WTC11 (cell line): ENCODE measurements at places on chromosomes 11 and 22. TPM values are rescaled to one million over a fixed set of nuclear protein-coding genes. Genes with fewer than 3 reads are reported as not detected.

The TRPC6 gene
- 0.23 to 1.3 TPM (median 0.46 TPM) in 3 replicates for total RNA-seq

The OR4D5 gene
- total RNA-seq: not detected in 3 replicates

The CHEK1 gene
- 99.9 to 111 TPM (median 101 TPM) in 3 replicates for total RNA-seq

The OR8I2 gene
- not detected in 3 replicates for total RNA-seq

The TOMM22 gene
- 131 to 146 TPM (median 135 TPM) in 3 replicates for total RNA-seq

The OR51E2 gene
- total RNA-seq: not detected in 3 replicates

- H3K27me3 ChIP-seq: no peaks in the 10 kb centered on the region; the same call in 1 of the 2 replicates
- no peak overlapping the region for H3K4me3 ChIP-seq
- peak overlapping the region; percentile 28 for H3K27ac ChIP-seq
- no peaks in the 10 kb centered on the region for H3K36me3 ChIP-seq
- peaks cover 27% of the 10 kb centered on the region for H3K4me1 ChIP-seq
- DNase-seq: no peak
Measured at GRCh38 chr11:121688860-121689614, 236.3 kb upstream of the SORL1-AS1 start.

GRCh38 chr11:128942272-128942612 lies 429 bp downstream of the TP53AIP1 start:
- H3K36me3 ChIP-seq: no peaks in the 10 kb centered on the region
- peaks cover 38% of the 10 kb centered on the region for H3K27me3 ChIP-seq
- DNase-seq: no peak

- H3K4me3 ChIP-seq: no peak overlapping the region
- peaks cover 6% of the 10 kb centered on the region for H3K36me3 ChIP-seq
- H3K27ac ChIP-seq: no peak overlapping the region
- H3K4me1 ChIP-seq: peaks cover 9% of the 10 kb centered on the region
- H3K27me3 ChIP-seq: peaks cover 42% of the 10 kb centered on the region
Measured at GRCh38 chr11:124174001-124174583, 9.1 kb upstream of the OR10D3 start.

- no peaks in the 10 kb centered on the region for H3K36me3 ChIP-seq
- no peaks in the 10 kb centered on the region for H3K27me3 ChIP-seq
- H3K4me1 ChIP-seq: peaks cover 24% of the 10 kb centered on the region
- no peak overlapping the region for H3K27ac ChIP-seq
- H3K4me3 ChIP-seq: no peak overlapping the region
Measured at GRCh38 chr11:31233425-31233824, 136.1 kb downstream of the DCDC1 start.

GRCh38 chr11:33835143-33835878 lies 56.6 kb downstream of the LMO2 start:
- no peak overlapping the region for H3K27ac ChIP-seq
- no peak for DNase-seq
- peaks cover 3% of the 10 kb centered on the region; the same call in 1 of the 2 replicates for H3K27me3 ChIP-seq
- H3K4me1 ChIP-seq: no peaks in the 10 kb centered on the region
- H3K4me3 ChIP-seq: no peak overlapping the region
- no peaks in the 10 kb centered on the region for H3K36me3 ChIP-seq

- no peak overlapping the region for H3K27ac ChIP-seq
- no peak overlapping the region for H3K4me3 ChIP-seq
- no peaks in the 10 kb centered on the region; the same call in 1 of the 2 replicates for H3K27me3 ChIP-seq
- H3K4me1 ChIP-seq: no peaks in the 10 kb centered on the region
Measured at GRCh38 chr22:37139762-37140161, 10.0 kb downstream of the IL2RB start.

DNA sequence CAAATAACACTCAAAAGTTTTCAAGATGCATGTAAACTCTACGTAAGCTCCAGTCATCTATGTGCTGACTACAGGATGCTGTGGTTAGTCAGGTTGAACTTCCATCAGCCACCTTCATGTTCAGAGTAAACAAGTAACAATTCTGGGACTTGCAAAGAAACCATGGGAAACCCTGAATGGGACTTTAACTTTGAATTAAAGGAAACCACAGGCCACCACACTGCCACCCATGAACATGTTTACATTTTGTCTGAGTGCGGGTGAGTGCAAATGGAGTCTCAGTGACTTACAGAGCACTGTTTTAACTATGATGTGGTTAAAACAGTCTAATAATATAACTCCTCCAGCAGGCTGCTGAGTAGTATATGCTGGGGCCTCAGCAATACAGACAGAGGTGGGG lies 12.9 kb upstream of the SYTL2 start:
- DNase-seq: no peak
- no peak overlapping the region for H3K27ac ChIP-seq
- H3K4me1 ChIP-seq: no peaks in the 10 kb centered on the region

DNA sequence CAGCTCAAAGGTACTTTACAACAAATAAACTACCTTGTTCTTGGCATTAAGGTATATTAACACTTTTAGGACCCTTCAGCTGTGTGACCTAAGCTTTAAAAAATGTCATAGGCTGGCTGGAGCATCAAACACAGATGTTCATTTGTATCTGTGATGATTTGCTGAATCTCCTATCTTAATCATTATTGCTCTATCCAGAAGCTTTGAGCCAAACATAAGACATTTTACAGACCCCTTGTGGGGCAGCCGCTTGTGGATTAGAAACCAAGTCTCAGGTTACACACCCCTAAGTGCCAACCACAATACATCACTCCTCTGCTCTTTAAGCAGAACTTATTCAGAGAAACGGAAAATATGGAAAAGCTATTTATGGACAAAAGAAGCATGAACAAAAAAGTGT lies 394.2 kb upstream of the CCDC90B start:
- H3K27me3 ChIP-seq: no peaks in the 10 kb centered on the region
- no peak overlapping the region for H3K4me3 ChIP-seq
- DNase-seq: no peak
- H3K27ac ChIP-seq: no peak overlapping the region
- H3K36me3 ChIP-seq: no peaks in the 10 kb centered on the region

DNA sequence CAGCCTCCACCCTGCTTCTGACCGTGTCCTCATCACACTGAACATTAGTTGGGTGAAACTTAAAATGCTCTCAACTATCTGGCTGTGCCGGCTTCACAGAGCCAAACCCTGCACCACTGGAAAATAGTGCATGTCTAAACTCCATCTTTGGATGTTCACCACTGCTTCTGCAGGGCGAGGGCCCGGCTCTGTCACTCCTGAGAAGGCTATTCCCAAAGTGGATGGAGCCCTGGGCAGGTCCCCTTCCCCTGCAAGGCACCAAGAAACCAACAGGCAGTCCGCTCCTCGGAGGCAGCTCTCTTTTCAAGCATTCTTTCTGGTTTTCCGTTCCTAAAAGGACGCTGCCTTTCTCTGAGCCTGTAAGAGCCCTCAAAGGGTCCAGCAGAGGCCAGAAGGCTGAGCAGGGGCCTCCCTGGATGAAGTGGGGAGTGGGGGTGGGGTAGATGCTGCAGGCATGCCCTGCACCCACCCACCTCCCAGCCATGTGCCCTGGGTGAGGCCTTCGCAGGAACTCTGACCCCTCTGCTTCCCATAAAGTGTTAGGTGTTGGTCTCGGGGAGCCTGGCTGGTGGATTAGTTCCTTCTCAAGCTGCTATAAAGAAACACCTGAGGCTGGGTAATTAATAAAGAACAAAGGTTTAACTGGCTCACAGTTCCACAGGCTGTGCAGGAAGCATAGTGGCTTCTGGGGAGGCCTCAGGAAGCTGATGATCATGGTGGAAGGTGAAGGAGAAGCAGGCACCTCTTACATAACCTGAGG lies 23.3 kb downstream of the LINC01488 start:
- H3K4me3 ChIP-seq: no peak overlapping the region
- H3K27ac ChIP-seq: no peak overlapping the region; the same call in 1 of the 2 replicates
- H3K4me1 ChIP-seq: no peaks in the 10 kb centered on the region
- no peaks in the 10 kb centered on the region for H3K36me3 ChIP-seq
- DNase-seq: no peak

DNA sequence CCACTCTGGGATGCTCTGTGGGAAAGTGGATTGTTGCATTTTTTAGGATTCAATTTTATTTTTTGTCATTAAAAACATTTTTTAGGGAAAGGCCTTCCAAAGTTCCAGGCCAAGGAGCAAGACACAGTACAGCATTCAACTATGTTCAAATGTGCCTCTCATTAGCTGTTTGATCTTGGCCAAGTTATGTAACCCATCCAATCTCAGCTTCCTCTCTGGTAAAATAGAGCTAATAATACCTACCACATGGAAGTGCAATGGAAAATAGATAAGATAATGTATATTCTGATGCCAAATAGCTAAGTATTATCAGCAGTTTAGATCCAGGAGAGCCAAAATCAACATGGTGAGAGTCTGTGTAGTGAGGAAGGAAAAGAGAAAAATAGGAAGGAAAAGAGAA lies 220.3 kb upstream of the SESN3 start:
- H3K27ac ChIP-seq: no peak overlapping the region
- H3K36me3 ChIP-seq: no peaks in the 10 kb centered on the region
- H3K4me3 ChIP-seq: no peak overlapping the region
- DNase-seq: no peak
- H3K4me1 ChIP-seq: peaks cover 11% of the 10 kb centered on the region

DNA sequence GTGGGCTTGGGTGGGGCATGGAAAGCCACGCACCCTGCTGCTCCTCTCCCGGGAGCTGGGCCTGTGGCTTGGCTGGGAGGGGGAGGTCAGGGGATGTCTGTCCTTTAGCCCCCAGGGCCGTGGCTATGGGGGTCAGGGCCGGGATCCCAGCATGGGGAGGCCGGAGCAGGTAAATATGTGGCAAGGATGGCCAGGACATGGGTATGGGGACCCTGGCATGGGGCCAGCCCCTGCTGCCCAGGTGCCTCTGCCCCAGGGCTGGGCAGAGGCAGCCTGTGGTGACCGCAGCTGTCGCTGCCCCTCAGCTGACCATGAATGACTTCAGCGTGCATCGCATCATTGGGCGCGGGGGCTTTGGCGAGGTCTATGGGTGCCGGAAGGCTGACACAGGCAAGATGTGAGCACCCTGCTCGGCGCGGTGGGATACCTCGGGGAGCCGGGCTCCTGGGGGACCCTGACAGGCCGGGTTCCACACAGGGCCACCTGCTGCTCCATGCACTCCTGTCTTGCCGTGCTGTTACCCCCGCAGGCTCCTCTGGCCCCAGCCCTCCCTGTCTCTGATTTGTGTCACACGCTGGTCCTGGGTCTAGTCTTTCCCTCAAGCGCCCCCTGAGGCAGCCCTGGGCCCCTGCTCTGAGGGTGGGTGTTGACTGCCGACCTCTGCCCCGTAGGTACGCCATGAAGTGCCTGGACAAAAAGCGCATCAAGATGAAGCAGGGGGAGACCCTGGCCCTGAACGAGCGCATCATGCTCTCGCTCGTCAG lies 8.1 kb upstream of the ANKRD13D start:
- H3K27ac ChIP-seq: no peak overlapping the region
- H3K4me3 ChIP-seq: no peak overlapping the region
- H3K4me1 ChIP-seq: peaks cover 19% of the 10 kb centered on the region

GRCh38 chr11:8291421-8292350 lies 28.0 kb upstream of the LMO1 start:
- H3K4me1 ChIP-seq: 0 out of 2 replicates have a peak, but pooled peaks cover 2% of the 10 kb centered on the region
- no peaks in the 10 kb centered on the region for H3K36me3 ChIP-seq
- no peak overlapping the region for H3K27ac ChIP-seq

DNA sequence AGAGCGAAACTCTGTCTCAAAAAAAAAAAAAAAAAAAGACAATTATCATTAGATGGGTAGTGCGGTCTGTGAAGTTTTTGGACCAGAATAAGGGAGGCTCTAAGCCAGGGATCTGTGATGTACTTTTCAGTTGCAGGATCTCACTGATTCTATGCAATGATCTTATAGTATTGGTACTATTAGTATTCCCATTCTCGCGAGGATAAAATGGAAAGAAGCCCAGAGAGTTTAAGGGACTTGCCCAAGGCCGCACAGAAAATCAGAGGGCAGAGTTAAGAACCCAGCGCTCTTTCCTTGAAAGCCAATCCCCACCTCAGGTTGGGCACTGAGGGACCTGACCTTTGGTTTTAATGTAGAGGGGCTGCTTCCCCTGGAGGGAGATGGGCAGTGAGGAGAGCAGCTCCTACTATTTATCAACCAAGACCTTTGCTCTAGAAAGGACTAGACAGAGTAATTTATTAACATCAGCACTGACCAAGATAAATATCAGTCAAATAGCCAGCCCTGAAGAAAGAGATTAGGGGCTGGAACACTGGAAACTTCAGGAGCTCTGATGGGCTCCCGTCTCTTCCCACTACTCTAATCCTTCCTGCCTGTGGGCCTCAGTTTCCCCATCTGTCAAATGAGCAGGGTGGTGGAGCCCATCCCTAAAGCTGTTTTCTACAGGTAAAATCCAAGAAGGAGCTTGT lies 6.0 kb downstream of the NIPSNAP1 start:
- DNase-seq: no peak
- H3K4me3 ChIP-seq: no peak overlapping the region
- peaks cover 21% of the 10 kb centered on the region for H3K36me3 ChIP-seq
- no peaks in the 10 kb centered on the region for H3K27me3 ChIP-seq
- H3K4me1 ChIP-seq: peaks cover 6% of the 10 kb centered on the region

DNA sequence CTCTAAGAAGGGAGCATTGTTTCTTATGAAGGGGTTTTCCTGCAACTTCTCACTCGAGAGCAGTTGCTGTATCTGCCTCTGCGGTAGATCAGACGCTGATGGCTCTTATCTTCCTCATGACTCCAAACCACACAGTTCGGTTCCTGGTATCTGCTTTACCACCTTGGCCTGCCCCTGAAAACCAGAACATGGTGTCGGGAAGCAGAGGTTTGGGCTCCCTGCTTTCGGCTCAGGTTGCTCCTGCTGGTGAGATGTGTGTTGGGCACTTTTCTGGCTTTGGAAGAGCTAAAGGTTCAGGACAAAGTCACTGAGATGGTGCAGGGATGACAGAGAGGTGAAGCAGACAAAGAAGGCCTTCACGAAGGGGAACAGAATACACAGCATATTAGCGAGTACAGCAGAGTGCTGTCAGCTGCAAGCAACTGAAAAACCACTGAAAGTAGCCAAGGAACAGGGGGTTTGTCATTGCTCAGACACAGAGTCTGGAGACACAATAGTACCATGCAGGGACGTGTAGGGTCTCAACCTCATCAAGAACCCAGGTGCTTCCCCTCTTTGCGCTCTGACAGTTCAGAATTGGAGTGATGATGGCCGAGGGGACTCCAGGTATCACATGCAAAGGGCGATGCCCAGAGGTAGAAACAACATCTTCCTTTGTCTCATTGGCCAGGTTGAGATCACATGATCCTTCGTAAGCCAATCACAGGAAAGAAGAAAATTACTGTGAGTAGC lies 11.9 kb upstream of the CSF2RB start:
- peaks cover 27% of the 10 kb centered on the region for H3K4me1 ChIP-seq
- H3K27ac ChIP-seq: peak overlapping the region; percentile 93
- peaks cover 47% of the 10 kb centered on the region for H3K27me3 ChIP-seq

GRCh38 chr11:38392176-38392575 lies 1794.1 kb upstream of the RAG2 start:
- H3K4me3 ChIP-seq: no peak overlapping the region
- H3K4me1 ChIP-seq: peaks cover 5% of the 10 kb centered on the region; the same call in 1 of the 2 replicates
- H3K27ac ChIP-seq: no peak overlapping the region
